GM06990 (cell line): ENCODE measurements at places on chromosomes 11 and 22.

GRCh38 chr11:69157156-69157821 is 1.6 kb downstream of the SMIM38 start:
- DNase-seq: peak; percentile 49

DNA sequence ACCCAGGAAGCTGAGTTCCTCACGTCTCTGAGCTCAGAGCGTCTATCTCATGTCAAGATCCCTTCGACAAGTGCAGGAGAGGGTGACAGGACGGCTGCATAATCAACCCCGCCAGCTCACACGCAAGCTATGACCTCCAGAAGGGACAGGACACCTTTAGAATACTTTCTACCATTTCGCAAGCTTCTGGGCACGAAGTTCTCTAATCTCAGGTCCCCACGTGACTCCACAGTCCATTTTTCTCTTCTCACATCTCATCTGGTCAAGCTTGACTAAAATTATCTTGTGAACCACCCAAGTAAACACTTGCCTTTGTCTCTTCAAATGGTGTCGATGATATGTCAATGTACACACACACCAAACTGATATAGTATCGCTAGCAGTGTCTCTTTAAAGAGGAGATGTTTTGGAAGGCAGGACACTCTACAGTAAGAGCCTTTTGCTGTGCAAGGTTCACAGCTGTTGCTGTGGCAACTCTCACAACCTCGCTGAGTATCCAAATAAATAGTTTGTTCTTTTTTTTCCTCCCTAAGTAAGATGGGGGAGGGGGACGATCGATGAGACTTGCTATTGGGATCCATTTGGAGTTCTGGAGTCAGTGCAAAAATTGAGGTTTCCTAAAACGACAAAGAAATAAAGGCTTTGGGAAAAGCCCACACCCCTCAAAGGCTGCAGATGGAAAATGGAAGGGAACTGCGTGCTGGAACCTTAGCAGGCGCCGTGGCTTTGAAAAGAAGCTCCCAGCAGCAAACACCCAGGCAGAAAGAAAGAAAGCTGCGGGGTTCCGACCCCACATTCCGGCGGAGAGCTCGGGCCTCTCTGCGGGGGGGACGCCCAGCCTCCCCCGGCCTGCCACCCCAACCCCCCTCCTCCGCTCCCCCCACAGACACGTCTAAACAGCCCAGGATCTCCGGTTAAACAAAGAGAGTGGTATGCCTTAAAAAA is 215.4 kb upstream of the UBASH3B start:
- DNase-seq: no peak

- DNase-seq: no peak
These were observed 18.1 kb upstream of the SCGB1A1 start for GRCh38 chr11:62400760-62401159.

GRCh38 chr11:79592406-79592805 is 151.6 kb upstream of the TENM4 start:
- no peak for DNase-seq

DNA sequence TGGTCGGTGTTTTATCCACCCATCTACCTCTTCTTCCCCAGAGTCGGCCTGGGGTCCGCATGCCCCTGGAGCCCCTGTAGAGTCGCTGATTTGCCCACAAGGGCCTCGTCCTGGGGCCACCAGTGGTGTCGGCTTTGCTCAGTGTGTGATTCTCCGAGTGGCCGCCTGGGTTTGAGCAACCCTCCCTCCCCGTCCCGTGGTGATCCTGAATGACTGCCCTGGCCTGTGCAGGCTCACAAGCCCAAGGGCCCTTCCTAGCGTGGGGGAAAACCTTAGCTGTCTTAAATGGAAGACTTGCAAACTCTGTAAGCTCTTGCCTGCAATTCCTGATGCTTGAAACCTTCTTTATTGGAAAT is 128.3 kb downstream of the OSBP2 start:
- DNase-seq: no peak

DNA sequence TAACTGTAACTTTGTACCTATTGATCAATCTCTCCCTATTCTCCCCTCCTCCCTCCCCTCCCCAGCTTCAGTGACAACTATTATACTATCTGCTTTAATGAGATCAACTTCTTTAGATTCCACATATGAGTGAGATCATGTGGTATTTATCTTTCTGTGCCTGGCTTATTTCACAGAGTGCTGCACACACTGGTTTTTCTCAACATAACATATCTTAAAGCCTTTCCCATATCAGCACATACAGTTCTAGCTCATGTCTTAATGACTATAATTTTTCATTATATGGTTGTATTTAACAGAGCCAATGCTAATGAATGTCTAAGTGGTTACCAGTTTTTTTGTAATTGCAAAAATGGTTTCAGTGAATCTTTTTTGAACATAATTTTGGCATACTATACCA is 340.3 kb upstream of the DDI1 start:
- no peak for DNase-seq

DNA sequence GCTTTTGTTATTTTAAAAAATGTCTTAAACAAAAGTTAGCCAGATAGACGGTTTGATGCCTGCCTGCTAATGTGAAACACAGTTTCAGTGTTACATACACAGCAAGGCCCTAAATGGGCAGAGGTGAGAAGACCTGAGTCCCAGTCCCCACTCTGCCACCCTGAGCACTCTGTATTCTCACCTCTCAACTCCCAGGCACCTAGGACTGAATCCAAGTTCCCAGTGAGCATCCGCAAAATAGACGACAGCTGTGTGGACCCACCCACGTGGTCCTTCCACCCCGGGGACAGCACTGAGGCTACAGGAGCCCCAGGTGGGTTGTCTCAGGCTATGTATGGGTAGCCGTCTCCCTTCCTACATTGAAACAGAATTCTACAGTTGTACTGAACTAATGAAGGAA is 111.5 kb downstream of the RPL27A start:
- DNase-seq: no peak

DNA sequence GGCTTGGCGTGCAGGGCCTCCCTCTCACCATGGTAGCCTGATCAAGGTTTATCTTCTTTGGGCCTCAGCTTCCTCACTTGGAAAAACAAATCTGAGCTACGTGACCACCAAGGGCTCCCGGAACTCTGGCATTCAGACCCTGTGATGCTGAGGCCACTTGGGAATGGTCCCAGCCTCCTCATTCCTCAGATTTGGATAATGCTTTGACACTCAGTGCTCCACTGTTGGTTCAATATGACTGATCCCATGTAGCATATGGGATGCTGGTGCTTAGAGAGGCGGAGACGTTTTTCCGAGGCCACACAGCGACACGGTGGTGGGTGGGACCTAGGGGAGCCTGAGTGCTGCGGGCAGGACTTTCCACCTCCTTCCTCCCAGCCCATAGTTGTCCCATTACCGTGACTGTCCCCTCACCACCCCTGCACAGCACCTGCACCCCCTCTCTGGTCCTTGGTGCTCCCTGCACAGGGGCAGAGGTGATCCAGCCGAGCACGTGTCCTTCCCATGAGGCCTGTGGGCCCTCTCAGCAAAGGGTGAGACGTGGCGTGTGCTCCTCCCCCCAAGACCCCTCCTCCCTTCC is 23.1 kb downstream of the MB start:
- no peak for DNase-seq

DNA sequence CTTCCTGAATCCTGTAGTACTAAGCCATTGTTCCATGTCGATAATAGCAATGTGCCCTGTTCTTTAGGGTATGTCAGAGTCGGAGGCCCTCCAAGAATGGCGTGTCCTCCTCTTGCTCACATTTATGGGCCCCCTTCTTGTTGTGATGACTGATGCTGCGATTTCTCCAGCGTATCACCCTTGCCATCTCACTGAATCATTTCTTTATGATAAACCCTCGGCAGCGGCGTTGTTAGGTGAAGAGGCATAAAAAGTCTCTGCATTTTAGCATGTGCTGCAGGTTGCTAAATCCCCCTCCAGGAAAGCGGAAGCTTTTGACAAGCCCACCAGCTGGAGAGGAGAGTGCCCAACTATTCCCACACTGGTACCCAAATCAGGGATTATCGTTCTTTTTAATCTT is 1045.3 kb downstream of the BRD1 start:
- no peak for DNase-seq

- DNase-seq: no peak
These were observed 40.2 kb upstream of the MMP12 start for GRCh38 chr11:102915044-102915375.
